ENCODE measurements at places on chromosomes 6 and 20.

DNA sequence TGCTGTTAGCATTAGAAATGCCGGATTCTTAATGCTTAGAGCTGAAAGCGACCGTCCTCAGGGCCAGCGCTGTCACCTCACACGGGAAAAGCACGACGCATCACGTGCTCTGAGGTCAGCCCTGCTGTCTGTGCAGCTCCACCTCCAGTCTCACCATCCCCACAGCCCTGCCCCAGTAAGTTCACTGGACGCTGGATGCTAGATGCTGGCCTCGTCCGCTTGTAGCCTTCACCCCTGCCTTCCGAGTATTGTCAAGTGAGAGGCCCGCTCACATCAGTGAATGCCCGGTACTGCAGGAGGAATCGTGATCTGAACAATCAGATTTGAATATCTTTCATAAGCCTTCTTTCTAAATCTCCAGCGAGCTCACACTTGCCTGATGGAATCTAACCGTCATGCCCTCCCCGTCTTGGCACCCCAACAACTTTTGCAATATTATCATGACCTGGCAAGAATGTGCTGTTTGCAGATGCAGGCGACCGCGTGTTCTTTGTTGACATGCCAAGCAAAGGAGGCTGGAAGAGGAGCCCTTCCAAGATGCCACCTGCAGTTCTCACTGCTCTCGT is 64.9 kb downstream of the DLL1 start:
- no peak for DNase-seq

GRCh38 chr6:109182578-109182977 is 87.3 kb downstream of the CEP57L1 start:
- DNase-seq: no peak

DNA sequence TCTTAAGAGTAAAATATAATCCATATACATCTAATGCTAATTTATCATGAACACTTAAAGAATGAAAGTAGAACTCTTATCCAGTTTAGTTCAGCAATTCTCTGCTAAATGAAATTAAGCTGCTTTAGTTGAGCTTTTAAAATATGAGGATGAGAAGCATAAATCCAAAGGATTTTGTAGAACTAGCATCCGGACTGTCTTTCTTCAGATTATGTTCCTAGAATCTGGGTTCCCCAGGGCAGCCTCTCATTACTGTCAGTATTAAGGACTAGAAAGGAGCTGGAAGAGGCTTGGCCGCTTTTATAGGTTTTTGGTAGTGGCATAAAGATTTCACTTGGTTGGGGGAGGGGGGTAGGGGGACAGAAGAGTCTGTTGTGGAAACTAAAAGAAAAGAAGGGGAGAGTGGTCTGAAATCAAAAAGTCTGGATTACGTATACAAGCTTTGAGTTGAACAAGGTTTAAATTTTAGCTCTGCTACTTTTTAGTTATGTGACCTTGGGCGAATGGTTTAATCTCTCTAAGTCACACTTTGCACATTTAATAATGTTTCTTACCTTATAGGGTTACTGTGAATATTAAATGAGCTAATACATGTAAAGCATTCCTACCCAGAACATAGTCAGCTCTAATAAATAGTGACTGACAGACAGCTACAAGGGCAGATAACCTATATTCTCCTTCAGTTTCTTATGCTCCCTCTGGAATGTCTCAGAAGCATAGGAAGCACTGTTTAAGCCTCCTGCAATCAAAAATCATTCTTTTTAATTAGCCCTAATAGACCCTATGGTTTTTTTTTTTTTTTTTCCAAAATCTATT is 3.7 kb downstream of the SGK1 start:
- no peak for DNase-seq

DNA sequence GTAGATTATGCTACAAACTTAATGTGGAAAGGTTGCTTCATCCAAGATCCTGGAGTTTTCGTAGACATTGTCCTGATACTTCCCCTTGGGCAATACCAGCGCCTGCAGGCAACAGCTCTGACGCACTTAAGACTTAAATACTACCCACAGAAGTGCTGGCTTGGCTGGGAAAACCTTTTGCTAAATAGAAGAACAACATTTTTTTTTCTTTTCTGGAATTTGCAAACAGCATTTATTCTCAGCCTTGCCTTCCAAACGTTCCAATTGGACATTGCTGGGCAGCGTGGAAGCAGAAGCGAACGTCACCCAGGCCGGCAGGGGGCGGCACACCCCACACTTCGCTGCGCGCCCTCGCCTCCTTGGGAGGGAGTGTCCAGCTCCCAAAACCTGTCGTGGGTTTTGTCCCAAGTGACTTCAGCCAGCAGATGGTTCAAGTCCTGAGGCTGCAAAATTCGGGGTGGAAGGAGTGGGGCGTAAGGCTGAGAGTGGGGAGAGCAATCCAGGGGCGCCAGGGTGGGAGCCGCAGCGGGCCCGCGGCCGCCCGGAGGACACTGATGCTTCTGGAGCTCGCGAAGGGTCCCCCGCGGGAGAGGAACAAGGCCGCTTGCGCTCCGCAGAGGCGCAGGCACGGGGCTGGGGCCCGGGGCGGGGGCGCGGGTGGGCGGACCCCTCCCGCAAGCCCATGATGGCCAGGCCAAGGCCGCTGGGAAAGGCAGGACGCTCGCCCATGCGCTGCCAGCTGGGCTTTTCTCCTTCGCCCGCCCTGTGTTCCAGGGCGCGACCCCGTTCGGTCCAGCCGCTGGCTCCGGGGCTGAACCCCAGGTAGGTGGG is 60.8 kb upstream of the MAP3K4 start:
- DNase-seq: peak; percentile 95

GRCh38 chr20:64029293-64030117 is 6.5 kb upstream of the C20orf204 start:
- no peak for DNase-seq

DNA sequence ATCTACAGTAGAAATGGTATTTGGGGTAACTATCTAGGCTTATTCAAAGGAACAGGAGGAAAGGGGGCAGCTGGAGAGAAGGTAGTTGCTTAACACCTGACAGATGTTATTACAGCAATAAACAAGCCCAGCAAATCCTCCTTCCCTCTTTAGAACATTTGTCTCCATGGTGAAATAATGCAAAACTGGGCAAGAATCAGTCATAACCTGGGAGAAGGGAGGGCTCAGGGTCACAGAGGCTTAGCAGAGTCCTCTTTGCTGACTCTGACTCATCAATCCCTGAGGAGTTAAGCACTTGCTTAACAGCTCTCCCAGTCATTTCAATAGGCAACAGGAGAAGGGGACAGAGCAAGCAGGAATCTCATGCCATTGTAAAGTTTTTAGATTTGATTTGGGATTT is 230.3 kb downstream of the IBTK start:
- peak; percentile 90 for DNase-seq

DNA sequence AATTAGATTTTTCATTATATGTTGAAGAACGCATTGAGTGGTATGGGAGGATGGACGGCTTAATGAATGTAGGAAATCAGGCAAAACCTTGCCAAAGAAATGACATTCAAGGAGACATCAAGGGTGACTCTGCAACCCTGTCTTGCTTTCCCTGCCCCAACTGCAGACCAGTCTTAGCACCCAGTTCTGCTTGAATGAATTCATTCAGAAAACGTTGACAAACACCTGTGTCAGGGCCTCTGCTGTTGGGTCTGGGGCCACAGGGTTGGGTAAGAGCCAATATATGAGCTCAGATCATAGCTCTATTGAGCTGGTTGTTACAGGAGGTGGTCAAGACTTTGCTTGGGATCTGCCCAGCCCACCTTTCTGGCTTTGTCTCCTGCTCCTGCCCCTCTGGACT is 7.7 kb upstream of the ASXL1 start:
- no peak for DNase-seq

- peak; percentile 27 for DNase-seq
Observed at GRCh38 chr6:73943411-73943810, 247.4 kb downstream of the CD109 start.

DNA sequence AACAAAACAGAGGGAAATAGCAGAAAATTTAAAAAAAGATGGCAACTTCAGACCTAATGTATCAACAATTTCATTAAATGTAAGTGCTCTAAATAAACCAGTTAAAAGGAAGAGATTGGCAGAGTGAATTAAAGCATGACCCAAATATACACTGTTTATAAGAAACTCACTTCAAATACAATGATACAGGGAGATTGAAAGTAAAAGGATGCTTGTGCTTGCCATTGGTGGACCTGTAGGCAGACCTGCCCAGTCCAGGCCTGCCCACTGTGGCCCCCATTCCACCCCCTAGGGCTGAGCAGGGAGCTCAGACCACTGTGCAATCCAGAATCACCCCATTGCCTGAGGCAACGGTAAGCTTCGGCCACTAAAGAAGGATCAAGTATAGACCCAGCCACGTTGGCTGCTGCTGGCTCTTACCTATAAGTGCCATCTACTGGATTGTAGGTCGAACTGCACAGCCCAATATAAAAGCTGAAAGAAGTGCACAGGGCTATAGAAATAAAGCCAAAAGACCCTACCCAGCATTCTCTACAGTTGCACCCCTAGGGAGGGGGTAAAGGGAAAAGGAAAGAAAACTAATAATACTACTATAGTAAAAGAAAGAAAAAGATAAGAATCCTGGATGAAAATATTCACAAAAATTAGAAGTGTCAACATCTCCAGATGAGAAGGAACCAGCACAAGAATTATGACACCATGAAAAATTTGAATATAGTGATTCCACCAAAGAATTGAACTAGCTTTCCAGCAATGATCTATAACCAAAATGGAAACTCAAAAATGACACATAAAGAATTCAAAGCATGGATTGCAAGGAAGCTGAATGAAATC is 36.1 kb downstream of the PSMB1 start:
- DNase-seq: peak; percentile 76

DNA sequence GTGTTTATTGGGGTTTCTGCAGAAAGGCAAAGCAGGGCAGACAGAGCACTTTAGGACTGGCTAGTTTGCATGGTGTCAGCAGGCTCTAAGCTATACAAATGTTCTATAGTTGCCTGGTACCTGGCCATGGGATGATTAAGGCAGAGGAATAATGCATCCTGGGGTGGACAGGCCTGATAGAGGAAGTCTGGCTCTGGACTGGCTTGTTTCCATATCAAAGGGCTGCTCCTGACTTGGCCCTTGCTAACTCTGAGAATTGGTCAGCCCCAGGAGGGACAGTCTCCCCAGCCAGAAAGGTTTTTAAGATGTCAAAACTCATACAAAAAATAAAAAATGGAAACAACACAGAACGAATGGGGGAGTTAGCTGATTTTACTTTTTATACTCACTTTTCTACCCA is 136.9 kb downstream of the TBC1D7 start:
- no peak for DNase-seq

- no peak for DNase-seq
Observed at GRCh38 chr6:16291739-16292138, 53.4 kb downstream of the GMPR start.

DNA sequence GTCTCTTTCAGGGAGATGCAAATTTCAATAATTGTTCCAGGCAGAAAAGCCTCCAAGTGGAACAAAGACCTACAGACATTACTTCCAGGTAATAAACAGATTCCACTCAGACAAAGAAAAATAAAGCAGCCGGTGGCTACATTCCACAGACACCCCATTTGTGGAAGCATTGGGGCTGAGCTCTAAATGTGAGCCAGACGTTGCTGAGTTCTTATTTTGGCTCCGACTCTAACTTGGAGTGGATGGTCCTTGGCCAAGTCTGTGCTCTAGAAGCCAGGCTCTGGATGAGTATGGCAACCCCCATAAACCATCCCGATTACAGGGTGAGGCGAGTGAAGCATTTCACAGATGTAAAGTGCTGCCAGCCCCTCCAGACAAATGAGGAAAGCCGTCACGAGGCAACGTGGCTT is 6.6 kb downstream of the TRAM2 start:
- DNase-seq: peak; percentile 93

DNA sequence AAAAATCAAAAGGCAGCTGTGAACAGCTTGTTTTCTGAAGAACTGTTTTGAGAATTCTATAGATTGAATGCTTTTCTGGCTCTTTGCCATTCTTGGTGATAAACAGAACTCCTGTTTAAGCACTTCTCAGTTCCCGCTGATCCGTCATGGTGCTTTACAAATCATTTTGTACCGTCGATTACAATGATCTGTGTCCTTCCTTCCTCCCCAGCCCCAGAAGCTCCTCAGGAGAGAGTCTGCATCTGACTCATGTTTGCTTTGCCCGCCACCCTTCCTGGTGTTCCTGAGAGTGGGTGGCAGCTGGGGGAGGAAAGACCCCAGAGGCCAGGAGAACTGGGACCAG is 538.6 kb upstream of the MARCKS start:
- no peak for DNase-seq

- DNase-seq: peak; percentile 80
Observed at GRCh38 chr6:75893058-75893775, 144.2 kb downstream of the MYO6 start.

GRCh38 chr20:46375771-46376170 is 30.6 kb downstream of the ELMO2 start:
- no peak for DNase-seq

DNA sequence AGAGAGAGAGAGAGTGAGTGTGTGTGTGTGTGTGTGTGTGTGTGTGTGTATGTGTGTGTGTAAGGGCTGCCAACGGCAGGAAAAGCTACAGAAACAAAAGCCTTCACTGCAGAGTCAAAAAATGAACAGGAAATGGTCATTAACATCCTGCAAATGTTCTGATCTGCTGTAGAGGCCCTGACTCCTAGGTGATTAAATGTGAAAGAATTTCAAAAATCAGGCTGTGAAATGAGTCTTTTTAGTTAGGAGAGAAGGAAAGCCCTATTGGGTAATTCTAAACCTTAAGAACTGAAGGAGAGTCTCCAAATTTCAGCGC is 166.5 kb upstream of the MYLIP start:
- DNase-seq: peak; percentile 95
